NCI-H2081 (cell line): ENCODE measurements at places on chromosomes 11 and 22.

DNA sequence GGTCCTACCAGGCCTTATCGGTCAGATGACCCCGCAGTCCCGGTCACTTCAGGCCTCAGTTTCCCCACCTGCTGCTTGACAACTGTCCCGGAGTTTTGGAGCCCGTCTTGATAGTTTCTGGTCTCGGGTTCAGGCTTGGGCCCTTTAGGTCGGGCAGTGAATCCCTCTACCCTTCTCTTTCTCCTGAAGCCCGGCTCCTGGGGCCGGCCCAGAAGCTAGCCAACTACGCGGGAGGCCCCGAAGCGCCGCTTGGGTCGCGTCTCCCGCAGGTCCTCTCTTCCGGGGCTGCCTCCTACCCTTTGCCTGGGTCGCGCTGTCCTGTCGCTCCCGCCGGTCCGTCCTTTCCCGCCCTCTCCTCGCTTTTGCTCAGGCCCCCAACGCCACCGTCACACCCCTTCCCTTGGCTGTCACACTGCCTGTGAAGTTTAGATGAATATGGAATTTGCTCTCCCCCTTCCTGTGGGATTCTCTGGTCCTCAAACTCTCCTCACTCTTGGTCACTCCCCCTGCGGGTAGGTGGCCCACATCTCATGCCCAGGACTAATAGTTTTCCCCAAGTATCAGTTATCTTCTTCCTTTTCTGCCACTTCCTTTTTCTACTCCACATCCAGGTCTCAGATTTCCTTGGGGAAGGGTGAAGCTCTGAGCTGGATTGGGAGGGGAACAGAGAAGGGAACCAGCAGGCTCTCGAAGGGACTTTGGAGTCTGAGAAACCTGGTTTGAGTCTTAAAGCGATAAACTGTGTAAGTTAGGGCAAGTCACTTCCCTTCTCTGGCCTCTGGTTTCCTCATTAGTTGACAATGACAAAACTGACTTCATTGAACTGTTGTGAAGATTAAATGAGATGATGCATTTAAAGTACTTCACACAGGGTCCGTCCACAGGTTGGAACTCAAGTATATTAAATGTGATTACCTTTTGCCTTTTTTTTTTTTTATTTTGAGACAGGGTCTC, 790 bp downstream of the RAB1B start:
- no peak for DNase-seq

DNA sequence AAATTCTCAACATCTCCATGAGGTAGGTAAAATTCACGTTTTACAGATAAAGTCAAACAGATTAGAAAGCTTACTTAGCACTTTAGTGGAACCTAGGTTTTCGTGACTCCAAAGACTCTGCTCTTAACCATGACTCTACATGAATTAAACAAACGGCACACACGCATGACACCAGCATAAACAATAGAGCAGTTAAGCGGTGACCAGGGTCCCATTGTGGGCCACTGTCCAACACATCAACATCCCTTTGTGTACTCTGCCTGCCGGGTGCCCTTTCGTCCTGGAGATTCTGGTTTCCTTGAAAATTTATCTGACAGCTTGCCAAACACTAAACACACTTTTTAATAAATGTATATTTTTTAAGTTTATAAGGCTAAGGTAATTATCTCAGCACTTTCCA, 941.7 kb downstream of the OPCML start:
- DNase-seq, result peak; percentile 40

DNA sequence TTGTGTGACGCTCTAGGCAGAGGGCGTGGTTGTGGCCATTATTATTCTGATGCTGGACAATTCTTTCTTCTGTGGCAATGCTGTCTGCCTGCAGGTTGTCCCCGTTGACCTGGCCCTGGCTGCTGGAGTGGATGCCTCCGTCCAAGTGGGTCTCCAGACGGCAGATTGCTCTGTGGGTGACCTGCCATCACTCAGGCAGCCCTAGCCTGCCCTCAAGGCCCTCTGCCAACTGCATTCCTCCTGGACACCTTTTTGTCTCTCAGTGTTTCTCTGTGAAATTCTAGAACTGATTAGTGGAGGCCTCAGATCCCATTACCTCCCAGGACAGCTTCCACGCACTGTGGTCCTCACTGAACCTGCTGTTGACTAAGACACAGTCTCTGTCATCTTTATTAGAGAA, 86.7 kb downstream of the TBC1D22A start:
- DNase-seq, result no peak

DNA sequence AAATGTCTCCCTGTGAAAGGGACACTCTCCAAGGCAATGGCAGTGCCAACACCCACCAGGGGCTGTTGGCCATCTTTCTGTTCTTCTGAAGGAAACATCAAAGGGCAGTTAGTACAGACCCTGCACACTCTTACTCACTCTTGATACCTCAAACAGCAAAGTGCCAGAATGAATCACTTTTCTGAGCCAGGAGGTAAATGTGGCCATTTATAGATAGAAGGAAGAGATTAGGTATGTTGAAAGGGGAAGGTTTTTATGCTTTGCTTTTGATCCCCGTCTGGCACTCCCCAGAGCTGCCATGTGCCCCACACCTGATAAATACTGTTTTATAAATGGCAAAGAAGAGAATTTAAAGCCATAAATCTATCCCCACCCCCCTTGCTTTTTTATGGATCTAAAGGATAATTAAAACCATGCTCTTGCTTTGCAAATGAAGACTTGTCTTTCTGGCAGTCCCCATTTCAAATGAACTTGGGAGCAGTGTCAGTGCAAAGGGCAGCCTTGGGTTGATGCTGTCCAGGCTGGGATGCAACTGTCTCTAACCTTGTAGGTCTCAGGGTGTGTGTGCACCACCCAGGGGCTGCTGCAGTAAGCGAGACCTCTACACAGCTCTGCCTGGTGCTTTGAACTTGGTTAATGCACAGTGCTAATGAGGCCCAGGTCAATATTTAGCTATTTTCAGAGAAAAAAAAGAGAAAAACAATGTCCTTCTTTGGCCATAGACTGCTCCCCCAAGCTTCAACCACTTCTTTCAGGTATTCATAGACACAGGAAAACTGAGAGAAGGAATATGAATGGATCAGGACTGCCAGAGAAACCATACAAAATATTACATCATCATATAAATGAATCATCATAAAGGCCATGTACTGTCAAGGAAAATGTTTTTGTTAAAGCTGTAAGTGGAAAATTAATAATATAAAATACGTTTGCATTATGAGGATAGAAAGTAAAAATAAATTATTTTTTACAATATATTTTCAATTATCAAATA, 207.5 kb downstream of the ETS1 start:
- no peak for DNase-seq

GRCh38 chr11:56271092-56271491, 2.9 kb upstream of the OR5T1 start:
- DNase-seq, result no peak

GRCh38 chr11:112968941-112969713, 7.9 kb downstream of the NCAM1 start:
- no peak for DNase-seq

DNA sequence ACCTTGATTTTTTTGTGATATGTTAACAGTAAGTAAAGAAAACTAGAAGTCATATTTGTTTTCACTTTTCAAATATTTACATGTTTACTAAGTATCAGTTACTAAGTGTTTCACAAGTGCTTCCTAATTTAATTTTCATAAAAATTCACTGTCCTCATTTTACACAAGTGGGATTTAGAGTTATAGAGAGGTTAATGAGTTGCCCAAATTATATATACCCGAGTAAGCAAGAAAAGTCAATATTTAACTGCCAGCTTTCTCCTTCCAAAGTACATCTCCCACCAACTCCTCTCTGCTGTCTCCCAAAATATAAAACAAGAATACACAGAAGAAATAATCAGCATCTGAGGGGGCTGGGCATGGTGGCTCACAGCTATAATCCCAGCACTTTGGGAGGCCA, 896.7 kb upstream of the ANO3 start:
- DNase-seq, result no peak

DNA sequence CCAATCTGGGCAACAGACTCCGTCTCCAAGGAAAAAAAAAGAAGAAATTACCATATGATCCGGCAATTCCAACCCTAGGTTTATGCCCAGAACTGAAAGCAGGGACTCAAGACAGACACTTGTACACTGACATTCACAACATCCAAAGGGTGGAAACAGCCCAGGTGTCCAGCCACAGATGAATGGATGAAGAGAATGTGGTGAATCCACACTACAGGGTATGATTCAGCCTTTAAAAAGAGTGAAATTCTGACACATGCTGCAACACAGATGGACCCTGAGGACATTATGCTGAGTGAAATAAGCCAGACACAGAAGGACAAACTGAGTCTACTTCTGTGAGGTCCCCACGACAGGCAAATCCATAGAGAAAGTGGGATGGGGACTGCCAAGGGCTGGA, 43.9 kb downstream of the SGSM3 start:
- DNase-seq, result no peak

- no peak for DNase-seq
Measured at GRCh38 chr11:21190181-21190580, 520.8 kb downstream of the NELL1 start.

DNA sequence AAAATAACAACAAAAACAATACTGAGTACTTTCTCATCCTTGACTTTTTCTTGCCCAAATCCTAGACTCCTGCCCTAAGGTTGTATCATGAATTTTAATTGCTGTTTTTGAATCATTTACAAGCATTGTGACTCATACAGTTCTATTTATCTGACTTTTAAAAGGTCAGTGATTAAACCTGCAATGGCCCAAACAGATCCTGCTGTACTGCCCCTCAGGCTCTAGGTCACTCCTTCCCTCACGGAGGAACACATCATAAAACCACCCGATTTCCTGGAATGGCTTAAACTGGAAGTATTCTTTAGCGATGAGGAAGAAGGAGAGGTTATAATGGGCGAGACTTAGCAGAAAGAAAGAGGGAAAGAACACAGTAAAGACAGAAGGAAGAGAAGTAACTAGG, 12.3 kb downstream of the ARFGAP3 start:
- no peak for DNase-seq

DNA sequence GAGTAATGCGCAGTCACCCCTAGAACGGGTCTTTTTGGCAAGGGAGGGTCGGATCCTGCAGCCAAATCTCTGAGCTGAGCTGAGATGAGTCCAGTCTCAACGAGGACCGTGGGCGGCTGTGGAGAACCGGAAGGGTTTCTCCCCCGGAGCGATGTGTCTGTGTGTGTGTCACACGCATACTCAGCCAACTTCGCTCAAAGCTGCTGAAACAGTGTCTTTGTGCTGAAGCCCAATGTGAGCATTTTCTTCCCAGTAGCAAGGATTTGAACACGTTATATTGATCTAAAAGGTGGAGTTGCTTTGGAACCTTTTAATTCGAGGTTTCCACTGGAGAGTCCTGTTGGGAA, 1.4 kb upstream of the CELSR1 start:
- no peak for DNase-seq

DNA sequence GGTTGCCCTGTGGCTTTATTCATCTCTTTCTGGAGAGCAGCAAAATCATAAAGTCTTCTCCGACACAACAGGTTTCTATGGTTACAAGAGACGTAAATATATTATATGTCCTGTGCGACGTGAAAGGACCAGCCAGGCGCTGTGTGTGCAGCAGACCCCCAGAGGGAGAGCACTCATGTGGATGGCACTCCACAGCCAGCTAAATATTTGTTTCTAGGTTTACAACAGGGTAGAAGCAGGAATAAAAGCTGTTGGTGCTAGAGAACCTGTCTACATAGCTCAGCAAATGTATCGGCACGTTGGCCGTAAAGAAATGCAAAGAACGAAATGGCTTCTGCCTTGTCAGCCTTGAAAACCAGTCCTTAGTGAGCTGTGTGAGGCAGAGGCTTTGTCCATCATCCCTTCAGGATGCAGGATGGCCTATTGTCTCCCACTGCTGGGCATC, 133.8 kb upstream of the PITPNB start:
- peak; percentile 63 for DNase-seq

GRCh38 chr22:28989484-28989883, 72.1 kb downstream of the C22orf31 start:
- DNase-seq, result no peak

- no peak for DNase-seq
Measured at GRCh38 chr11:35518766-35519165, 6.7 kb downstream of the PAMR1 start.

DNA sequence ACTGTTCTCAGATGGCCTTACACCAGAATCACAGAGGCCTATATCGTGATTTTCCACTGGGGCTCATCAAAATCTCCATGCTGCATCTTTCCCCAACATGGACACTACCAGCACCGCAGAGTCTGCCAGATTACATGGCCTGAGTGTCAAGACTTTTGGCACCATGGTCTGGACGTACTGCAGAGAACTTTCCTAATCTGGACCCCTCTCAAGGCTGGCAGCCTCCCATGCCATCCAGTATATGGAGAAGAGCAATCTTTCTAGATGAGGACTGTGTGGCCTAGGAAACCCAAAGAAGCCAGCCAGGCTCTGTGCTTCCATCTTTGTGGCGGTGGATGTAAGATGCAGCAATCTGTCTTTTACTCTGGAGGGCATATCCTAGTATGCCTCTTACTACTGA, 139.2 kb downstream of the ADAMTS15 start:
- no peak for DNase-seq

GRCh38 chr11:65833297-65834030, at the start of gene SNX32:
TSS of gene SNX32 (plus strand) at chr11:65833963. CDS start at chr11:65834066, 103 bp downstream.
- DNase-seq, result peak; percentile 86

DNA sequence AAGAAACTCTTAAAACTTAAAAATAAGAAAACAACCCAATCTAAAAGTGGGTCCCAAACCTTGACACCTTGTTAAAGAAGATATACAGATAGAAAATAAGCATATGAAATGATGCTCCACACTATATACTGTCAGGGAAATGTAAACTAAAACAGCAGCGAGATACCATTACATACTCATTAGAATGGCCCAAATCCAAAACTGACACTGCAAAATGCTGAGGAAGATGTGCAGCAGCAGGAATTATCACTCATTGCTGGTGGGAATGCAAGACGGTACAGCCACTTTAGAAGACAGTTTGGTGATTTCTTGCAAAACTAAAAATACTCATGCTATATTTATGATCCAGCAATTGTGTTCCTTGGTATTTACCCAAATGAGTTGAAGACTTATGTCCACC, 5.0 kb upstream of the RNF26 start:
- no peak for DNase-seq

DNA sequence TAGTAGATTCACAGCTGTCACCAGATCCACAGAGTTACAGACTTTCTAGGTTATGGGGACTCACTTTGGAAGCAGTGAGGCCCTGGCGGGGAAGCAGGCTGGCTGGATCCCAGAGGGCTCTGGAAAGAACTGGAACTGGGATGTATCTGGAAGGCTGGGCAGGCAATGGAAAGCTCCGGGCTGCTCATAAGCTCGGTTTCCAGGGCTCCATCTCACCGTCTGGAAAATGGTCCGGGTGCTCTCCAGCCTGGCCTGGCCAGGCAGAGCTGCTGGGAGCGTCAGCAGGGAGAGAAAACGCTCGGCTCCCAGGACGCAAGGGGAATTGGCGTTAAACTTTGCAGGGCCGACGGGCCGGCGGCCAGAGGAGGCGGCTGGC, 335 bp upstream of the SEZ6L start:
- DNase-seq, result peak; percentile 41
